ENCODE measurements at places on chromosomes 16 and 17.

DNA sequence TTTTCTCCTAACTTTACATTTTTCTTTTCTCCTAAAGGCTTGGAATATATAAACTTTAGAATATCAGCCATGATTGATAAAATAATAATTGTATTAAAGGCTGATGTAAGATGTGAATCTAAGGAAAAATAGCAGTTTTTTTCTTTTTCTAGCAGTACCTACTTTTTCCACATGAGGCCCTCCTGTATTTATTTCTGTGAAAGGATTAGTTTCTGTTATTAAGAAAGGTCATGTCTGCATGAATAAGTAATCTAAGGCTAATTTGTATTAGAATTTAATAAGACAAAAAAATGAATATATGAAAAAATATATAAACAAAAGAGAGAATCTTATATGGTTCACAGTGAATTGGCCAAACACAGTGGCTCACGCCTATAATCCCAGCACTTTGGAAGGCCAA, 85.3 kb downstream of the STXBP4 start:
- DNase-seq = no peak

- DNase-seq = no peak
Measured at GRCh38 chr16:16191493-16192167, 31.7 kb downstream of the ABCC6 start.

DNA sequence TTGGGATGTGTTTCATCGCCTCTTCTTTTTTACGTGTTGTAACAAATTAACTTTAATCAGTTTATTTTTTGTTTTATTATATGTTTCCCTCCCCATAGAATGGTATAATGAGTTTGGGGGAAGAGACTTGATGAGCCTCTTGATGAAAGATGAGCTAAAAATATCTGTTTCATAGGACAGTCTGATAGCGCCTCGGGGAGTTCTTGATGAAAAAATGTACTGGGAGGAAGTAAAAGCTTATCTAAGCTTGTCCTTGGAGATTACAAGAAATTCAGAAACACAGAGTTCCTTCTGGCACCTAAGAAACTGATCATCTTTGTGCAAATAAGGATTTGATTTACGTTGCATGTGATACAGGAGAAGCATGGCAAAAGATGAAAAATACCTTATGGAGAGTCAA, 350.2 kb upstream of the CDH8 start:
- no peak for DNase-seq

DNA sequence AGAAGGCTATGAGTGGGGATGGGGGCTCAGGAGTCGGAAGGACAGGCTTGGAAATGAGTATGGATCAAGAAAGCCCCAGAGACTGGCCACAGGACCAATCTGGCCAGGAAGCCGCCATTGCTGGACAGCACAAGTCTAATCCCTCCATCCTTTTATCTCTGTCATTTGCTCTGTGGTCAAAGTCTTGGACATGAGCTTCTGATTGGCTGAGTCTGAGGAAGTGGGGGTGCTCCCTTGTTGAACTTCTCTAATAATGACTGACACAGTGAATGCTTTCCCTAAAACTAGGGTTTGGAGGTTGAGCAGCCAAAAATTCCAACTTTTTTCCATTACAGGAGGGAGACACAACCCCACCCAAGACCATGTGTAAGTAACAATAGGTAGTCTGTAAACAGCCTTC, 97.4 kb downstream of the MARF1 start:
- no peak for DNase-seq

GRCh38 chr16:17116595-17117322, 354.0 kb downstream of the XYLT1 start:
- no peak for DNase-seq

- no peak for DNase-seq
Measured at GRCh38 chr16:30615358-30616091, 5.3 kb upstream of the ZNF689 start.

All from AG09319 (cell line).